ENCODE measurements at places on chromosomes 6 and 20.

- no peak for DNase-seq
Measured at GRCh38 chr6:154852687-154853086, 119.5 kb downstream of the SCAF8 start.

- no peak for DNase-seq
Measured at GRCh38 chr20:56840716-56841261, 211.7 kb downstream of the TFAP2C start.

GRCh38 chr6:36809941-36810803 lies 29.1 kb downstream of the CPNE5 start:
- no peak for DNase-seq

DNA sequence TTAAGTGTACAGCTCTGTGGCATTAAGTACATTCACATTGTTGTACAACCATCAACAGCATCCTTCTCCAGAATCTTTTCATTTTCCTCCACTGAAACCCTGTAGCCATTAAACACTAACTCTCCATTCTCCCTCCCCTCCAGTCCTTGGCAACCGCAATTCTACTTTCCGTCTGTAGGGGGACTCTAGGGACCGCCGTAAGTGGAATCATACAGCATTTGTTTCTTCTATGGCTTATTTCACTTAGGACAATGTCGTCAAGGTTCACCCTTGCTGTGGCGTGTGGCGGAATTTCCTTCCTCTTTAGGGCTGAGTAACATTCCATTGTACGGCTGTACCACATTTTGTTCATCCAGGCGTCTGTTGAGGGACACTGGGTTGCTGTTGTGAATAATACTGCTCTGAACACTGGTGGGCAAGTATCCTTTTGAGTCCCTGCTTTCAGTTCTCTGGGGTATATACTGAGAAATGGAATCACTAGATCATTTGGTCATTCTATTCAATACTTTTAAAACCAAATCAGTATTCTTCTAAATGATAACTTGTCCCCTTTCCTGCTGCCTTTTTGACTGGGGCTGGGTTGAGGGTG lies 50.7 kb downstream of the PPP1R3G start:
- DNase-seq = no peak

DNA sequence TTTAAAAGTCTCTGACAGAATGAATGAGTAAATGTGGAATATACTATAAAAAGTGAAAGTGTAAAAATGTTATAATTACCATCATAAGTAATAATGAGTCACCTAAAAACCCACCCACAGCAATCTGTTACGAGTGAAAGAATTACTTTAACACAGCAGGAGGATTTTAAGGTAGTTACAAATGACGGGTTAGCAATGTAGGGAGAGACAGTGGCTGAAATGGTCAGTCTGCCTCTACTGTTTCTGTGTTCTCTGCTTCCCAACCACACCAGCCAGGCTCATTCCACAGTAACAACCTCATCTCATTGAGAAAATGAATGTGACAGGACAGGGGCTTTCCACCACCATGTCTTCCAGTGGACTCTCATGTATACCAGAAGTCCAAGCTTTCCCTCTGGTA lies 124.4 kb upstream of the KCNK16 start:
- DNase-seq = no peak

DNA sequence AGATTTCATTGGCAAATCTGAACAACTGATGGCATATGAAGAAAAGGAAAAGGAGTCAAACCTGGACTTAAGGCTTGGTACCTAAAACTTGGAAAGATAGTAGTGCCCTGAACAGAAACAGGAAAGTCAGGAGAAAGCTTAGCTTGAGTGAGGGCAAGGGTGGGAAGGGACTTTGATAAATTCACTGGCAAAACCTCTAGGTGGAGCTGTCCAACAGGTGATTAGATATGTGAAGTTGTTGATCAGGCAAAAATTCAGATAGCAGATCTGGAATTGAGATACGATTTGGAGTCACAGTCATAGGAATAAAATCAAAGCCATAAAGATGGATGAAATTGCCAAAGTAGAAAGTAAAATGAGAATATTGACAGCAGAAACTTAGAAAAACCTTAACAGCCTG lies 16.1 kb upstream of the ZNF292 start:
- DNase-seq = no peak

DNA sequence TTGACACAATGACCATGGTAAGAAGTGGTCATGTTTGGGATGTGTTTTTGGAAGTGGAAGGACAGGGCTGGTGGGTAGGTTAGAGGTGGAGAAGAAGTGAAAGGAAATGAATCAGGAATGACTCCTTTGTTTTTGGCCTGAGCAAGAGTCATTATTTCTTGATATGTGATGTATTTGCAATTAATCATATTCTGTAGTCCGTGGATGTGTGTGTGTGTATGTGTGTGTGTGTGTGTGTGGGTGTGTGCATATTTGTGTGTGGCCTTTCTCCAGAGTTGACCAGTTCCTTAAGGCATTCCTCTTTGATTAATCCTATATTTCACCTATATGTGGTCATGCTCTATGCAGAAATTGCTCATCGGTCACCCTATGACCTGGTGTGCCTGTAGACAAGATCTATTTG lies 130.7 kb downstream of the UTRN start:
- DNase-seq = no peak

DNA sequence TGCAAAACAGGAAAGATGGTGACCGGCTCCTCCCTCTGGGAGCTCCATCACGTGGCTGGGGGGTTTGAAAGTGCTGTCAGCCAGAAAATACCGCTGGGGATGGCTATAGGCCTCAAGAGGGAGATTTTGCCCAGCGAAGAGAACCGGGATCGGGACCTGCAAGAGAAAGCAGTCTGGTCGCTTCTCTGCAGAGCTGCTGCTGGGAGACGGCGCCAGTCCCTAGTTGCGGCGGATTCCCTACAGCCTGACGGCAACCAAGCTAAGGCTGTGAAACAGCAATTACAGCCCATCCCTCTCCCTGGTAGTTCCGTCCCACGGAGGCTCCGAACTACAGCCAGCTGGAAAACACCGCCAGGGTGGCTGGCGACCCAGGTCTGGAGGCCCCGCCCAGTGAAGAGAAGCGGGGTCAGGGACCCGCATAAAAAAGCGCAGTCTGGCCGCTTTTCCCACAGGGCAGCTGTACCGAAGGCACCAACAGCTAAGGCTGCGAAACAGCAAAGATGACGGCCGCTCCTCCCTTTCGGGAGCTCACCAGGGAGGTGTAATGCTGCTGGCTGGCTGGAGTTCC lies 238.1 kb upstream of the IRAK1BP1 start:
- no peak for DNase-seq

DNA sequence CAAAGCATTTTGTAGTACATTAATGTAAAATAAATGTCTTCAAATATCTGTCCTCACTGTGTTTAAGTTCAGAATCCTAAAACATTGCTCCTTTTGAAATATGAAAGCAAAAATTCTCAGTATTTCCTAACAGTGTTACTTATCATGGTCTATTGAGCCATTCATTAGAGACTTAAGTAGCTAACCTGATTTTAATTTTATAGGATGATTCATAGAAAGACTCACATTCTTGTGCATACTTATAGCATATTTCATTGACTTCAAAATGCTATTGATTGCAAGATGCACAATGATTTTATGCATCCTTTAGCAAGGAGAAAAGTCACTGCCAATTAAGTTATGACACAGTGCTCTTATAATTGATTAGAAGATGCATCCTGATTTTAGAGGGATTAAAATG lies 85.7 kb downstream of the HIVEP1 start:
- DNase-seq = no peak

GRCh38 chr20:13571662-13572061 lies 67.1 kb downstream of the TASP1 start:
- DNase-seq = no peak

DNA sequence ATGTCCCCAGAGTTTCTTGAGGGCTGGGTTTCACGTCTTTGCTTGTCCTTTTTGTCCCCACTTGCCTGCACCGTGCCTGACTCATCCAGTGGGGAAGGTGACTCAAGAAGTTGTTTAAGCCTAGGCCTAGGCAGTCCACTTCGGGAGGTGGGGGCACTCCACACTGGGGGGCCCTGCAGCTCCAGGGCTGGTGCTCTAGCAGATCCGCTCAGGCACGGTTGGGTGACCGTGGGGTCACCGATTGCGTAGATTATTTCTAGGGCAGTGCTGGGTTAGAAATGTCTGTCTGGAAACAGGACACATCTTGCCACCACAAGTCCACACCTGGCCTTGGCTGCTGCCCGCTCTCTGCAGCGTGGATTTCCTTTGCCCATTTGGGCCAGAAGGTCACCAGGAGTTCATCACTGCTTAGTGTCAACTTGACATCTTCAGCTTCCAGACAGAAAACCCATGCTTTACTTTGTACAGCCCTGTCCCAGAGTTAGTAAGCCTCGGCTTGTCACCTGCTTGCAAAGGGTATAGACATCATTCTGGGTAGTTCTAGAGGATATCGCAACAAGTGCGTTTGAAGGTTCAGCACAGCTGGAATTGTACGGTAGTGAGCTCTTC lies 13.6 kb upstream of the C20orf144 start:
- no peak for DNase-seq

DNA sequence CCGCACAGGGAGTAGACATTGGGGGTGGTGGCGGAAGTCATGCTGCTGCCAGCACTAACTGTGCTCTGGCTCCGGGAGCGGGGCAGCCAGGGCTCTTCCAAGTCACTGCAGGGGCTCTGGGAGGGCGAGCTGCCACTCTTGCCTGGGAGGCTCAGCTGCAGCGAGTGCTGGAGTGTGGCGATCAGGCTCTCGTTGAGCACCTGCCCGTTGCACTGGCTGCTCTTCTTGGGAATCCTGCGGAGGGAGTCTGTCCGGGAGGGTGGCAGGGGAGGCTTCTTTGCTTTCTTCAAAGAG lies 28.0 kb downstream of the HEBP2 start:
- DNase-seq = no peak

DNA sequence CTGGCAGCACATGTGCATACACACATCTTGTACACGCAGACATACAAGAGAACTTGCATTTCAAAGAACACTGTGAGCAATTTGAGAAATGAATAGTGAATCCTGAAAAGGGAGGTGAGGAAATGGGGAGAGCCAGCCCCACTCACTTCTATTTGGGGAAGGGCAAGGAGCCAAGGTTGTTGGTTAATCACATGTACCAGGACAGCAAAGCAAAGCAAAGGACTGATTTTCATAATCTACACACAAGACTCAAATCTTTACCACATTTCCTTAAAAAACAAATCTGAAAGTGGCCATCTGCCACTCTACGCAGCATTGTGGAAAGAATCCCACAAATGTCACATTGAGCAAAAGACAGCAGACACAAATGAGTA lies 35.0 kb upstream of the KIF16B start:
- no peak for DNase-seq

DNA sequence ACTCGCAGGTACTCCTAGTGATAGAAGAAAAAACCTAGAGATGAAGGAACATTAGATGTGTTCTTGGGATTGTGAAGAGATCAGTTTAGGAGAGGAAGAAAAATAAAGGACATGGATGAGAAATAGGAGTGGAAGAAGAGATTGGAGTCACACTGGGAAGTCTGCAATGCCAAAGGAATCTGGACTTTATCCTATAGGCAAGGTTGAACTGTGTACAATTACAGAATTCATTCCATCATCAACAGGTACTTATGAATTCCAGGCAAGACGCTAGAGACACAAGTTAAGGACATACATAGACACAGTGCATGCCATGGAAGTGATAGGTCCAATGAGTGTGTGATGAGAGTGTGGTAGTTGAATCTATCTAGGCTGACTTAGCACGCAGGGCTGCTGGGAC lies 101.3 kb downstream of the EDN1 start:
- DNase-seq = no peak

DNA sequence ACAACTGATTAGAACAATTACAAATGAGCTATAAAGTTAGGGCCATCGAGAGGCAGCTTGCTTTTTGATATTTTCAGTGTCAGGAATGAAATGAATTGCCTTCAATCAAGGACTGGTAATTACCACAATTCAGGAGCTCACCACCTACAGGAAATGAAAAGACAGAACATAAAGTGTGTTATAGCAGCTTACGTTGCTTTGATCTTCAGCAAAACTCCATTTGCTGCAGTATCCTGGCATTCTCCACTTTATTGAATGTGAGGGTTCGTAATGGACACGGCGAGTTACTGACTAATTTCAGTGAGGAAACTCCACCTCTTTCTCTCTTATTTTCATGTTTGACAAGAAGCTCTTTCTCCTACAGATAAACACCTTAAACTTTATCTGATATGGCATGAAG lies 440.0 kb upstream of the HSF2 start:
- DNase-seq = no peak

DNA sequence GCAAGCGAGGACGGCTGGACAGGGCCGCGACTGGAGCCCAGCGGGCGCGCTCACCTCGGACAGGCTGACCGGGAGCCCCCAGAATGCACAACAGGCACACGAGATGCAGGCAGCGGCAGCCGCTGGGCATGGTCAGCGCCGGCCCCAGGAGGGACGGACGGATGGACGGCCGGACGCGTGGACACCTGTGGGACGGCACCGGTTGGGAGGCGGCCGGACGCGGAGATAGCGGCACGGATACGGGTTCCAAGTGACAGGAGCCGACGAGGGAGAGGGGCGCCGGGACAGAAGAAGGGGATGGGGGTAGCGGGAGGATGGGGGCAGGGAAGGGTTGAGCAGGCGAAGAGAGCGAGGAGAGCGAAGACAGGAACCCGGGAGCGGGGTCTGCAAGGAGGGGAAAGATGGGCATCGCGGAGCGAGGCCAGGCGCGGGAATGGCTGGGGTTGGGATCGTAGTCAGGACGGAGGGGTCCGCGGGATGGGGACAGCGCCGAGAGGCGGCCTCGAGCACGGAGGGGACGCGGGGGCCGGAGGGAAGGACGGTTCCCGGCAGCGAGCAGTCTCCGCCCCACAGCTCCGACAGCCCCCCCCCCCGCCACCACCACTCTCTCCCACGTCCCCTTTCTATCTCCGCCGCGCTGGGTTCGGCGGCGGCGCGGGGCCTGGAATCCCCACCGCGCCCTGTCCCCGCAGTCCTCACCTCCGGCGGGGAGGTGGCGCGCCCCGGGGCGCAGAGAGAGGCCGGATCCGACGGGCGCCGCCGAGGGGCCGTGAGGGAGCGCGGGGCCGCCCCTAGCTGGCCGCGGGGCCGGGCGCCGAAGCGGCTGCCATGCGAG lies 435 bp downstream of the DLK2 start:
- DNase-seq = no peak

- DNase-seq = no peak
Measured at GRCh38 chr6:52526634-52527033, 50.2 kb downstream of the TRAM2 start.

DNA sequence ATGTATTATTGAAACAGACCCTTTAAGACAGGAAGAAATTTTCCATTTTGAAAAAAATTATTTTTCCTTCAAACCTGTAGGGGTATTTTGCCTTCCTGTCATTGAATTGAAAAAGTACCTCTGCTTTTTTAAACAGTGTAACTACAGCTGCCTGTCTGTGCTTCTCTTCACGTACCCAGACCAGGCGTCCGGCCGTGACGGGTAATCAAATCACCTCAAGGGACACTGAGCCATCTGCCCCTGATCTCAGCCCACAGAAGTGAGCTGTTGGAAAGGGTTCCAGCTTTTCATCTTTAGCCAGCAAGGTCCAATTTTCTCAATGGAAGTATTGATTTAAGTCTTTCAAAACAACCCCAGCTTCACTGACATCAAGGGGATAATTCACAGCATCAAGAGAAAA lies 58.0 kb downstream of the SLC35D3 start:
- no peak for DNase-seq

- DNase-seq = no peak
Measured at GRCh38 chr6:130132286-130132701, 90.5 kb downstream of the SAMD3 start.

Data from SK-N-MC (cell line).